Caki2 (cell line): ENCODE measurements at places on chromosomes 16 and 17.

DNA sequence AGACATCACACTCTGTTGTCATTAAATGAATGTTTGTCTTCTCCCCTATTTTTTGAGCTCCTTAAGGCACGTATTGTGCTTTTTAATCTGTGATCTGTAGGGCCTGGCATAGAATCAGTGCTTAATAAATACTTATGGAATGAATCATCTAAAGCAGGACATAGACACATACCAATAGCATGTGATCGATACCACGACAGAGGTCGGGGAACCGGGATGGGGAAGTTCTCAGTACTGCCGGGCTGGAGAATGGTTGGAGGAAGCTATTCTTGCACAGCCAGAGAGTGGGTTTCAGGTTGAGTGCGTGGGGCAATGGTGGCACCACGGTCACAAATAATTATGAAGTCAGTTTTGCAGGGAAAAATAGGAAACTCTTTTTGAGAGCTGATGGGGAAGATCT lies 26.8 kb downstream of the NLRP1 start:
- peak; percentile 14 for DNase-seq

- DNase-seq, result peak; percentile 77
Measured at GRCh38 chr17:59565959-59566324, 532 bp downstream of the DHX40 start.

GRCh38 chr17:5019475-5019956 lies 15.7 kb downstream of the SLC52A1 start:
- DNase-seq, result no peak

GRCh38 chr17:79048826-79049755 lies 25.1 kb downstream of the C1QTNF1 start:
- DNase-seq, result no peak

DNA sequence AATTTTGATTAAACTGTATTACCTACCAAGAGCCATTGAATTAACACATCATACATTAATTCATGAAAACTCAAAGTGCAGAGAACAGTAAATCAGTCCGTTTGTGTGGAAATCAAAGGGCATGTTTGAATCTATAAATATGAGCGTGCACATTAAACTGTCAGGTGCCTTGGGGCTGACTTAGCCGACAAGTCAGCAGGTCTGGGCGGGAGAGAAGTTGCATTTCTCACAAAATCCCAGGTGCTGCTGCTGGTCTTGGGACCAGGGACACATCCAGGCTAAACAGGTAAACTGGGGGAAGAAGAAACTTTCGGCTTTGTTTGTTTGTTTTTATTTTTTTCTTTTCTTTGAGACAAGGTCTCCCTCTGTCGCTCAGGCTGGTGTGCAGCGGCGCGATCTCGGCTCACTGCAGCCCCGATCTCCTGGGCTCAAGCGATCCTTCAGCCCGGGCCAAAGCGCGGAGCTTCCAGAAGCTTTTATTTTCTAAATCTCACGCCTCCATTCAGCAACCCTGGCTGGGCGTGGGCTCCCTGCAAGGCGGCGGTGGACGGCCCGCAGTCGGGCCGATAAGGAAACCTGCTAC lies 213.9 kb downstream of the MRTFB start:
- no peak for DNase-seq

DNA sequence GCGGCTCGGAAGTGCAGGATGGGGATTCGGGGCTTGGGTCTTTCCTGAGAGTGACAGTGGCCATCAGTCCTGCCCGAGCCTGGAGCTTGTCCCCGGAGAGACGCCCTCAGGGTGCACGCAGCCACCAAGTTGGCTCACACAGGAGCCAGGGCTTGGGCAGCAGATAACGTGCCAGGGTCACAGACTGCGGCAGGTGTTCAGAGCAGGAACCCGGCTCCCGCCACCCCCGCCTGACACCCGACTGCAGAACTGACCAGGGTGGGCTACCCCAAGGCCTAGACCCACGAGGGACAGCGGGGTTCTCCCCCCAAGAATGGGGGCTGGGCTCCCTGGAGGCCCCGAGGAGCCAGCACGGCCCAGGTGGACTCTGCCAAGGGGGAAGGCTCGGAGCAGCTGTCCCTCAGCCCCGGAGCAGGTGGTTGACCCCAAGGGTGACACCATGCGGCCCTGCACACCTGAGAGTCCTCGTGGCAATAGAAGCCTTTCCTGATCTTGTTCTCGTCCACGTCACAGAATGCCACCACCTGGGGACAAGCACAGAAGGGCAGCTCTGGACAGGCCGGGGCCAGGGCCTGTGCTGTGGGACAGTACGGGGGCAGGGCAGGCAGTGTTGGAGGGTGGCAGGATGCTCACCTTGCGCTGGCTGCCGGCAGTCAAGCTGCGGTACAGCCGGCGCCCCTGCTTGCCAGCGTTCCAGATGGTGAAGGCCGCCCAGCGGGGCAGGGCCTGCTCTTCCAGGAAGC lies 117.1 kb upstream of the ZNF750 start:
- DNase-seq, result no peak
